ENCODE measurements at places on chromosomes 2 and 18.
A peak's percentile ranks its signal among the peaks of the same experiment; 100 is the strongest.

GRCh38 chr18:30971338-30971956, 71.1 kb downstream of the DSC3 start:
- DNase-seq, result no peak

DNA sequence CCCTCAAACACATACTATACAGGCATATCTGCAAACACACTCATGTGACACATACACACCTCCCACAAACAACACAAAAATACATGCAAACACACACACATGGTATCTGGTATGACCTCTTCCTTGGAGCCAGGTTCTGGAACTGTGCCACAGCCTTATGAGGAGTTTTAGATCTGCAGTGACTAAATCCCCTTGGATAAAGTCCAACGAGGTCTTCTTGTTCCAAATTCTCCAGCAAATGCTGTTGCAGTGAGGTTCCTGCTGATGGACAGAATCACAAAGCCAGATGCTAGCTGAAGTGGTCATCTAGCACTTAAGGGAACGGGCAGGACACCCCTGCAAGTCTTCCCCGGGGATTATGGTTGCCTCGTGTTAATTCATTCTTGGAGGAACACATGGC, 54.5 kb upstream of the DAPL1 start:
- DNase-seq, result no peak

DNA sequence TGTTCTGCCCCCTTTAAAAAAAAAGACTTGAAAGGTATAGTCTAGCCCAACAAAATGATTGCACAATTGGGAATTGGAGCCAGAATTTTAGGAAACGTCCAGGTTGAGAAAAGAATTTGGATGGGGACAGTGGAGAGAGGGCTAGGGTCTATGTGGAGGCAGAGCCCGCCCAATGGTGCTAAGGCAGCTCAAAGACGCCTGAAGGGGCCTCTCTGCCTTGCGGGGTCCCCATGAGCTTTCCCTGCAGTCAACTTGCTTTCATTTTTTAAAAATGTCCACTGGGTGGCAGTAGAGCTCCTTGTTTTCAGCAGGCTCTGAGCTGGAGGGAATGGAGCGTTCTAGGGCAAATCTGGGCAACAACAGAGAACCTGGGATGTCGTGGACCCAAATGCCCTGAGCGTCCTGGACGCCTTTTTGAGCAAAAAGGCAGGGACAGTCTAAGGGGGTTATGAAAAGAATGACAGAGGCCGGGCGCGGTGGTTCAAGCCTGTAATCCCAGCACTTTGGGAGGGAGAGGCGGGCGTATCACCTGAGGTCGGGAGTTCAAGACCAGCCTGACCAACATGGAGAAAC, 40.2 kb upstream of the ITM2C start:
- no peak for DNase-seq

DNA sequence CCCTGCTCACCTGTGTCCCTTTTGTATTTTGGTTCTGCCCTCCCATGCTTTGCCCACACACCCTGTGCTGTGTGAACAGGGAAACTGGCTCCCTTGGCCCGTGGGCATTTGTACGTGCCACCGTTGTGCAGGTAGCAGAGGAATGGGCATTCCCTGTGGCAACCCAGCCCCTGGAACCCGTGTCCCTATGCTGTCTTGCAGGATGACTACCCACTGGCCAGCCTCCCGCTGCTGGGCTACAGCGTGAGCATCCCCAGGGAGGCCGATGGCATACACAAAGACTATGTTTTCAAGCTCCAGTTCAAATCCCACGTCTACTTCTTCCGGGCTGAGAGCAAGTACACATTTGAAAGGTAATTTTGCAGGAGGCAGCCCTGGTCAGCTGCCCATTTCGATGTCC, 15.3 kb downstream of the STK25 start:
- no peak for DNase-seq

DNA sequence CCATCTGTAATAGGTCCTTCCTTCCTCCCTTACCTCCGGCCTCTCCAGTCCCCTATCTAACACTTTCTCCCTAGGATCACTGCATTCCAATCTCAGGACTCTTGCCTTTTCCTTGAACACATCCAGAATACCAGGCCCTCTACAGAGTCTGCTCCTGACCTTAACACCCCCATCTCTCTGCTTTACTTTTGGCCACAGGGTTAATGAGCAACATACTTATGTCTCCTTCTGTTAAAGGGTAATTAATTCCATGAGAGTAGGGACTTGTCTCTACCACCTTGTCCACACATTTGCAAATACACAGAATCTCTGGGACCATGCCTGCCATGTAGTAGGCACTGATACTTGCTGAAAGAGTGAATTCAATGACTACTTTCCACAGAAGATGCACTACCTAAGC, 94.9 kb downstream of the COBLL1 start:
- DNase-seq, result no peak

DNA sequence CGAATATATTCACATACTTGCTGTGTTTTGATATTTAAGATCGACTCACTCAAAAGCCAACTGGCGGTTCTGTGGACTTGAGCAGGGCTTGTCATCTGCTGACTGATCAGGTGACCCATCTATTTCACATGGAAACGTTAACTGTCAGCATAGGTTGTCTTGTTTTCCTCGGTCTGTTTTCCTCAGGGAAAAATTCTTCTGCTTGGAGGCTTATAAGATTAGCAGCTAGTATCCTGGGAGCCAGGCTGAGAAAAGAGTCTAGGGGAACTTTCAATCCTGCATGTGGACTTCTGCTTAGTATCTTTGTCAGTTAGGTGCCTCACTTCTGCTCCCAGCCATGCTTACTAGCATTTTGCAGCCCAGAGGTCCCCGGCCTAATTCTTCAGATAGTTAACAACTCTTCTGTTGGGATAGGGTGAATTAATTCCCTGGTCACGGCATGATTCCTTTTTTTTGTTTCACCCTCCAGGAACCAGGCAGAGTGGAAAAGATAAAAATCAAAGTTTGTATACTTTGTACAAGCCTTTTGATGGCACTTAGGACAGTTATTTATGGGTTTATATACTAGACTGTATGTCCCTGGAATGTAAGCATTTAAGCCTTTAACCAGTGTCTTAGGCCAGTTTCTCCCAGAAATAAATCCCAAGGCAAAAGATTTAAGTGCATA, 226.0 kb downstream of the GULP1 start:
- DNase-seq, result no peak

DNA sequence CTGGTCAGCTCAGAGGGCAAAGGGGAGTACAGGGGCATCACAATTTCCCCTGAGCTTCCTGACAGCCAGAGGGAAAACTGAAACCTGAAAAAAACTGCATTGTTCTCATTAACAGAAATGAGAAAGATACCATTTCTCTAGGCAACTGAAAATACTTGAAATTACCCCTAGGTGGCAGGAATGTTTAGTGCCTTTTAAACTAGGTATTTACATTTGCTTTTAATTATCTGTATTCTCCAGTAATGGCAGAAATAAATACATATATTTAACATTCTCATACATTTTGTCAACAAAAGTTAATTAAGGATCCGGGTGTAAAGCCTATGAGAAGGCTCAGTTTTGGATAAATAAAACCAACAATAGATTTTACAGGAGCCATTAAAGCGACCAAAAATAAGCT, 34.5 kb downstream of the RPL31 start:
- DNase-seq, result no peak

DNA sequence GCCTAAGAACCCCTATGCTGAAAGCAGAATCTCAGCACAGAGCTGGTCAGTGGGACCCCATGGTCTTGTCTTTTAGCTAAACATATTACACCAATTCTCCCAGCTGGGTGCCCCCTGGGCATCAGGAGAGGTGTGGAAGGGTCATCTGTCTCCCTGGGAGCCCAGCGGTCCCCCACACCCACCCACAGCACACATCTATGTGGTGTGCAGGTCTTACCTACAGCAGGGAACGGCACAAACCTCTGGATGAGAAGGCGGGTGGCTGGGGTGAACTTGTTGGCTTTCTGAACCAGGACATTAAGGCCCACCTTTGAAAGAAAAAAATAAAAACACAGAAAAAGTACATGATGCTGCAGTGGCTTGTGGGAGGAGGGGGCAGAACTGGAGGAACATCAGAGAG, 70.7 kb downstream of the EMX1 start:
- no peak for DNase-seq

DNA sequence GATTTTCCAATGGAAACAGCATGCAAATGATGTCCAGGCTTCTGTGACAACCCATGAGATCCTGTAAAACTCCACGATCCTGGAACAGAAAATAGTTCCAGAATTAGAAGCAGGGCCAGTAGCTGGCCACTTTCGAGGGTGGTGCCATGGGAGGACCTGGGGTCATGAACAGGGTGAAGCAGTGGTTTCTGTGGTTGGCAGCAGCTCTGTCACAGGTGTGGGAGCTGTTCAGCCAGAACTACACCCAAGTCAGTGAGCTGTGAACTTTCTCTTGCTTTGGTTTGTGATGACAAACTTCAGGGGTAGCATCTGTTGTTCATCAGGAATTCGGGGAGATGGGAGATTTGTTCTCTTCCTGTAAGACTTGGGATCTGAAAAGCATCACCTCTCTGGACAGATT, 314.4 kb upstream of the NT5C1B start:
- DNase-seq, result no peak

GRCh38 chr2:38789691-38790090, 11.7 kb downstream of the GEMIN6 start:
- no peak for DNase-seq

- no peak for DNase-seq
Measured at GRCh38 chr2:235493402-235493774, 455 bp upstream of the AGAP1 start.

GRCh38 chr2:189379731-189380261, 61.5 kb upstream of the WDR75 start:
- DNase-seq, result no peak

DNA sequence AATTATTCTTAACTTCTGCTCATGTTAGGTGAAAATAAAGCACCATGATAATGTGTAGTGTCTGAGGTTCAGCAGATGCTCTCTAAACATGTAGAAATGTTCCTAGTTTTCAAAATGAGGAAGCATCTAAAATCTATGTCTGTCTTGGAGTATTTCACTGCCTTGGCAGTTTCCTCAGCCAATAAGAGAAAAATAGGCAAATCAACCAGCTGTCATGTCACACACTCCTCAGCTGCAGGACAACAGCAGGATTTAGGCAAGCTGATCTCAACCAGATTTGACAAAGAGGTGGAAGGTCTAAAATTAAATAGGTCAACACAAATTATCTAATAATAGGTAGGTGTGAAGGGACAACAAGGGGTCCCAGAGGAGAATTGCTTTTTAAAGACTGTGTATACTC, 164.1 kb upstream of the BOD1L2 start:
- DNase-seq, result no peak

DNA sequence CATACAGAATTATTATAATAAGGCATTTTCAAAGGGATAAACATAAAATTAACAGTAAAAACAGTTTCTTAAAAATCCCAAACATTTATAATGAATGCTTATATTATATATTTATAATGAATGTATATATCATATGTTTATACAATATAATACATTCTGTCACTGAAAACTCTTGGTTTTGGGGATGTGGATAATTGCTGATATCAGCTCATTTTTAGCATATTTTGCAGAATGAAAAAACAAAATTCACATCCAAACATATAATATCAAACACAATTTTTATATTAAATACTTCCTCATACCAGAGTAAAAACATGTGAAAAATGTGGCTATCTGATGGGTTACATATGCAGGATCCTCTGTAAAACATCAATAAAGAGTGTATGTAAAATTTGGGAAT, 202.7 kb upstream of the KLHL14 start:
- DNase-seq, result no peak

DNA sequence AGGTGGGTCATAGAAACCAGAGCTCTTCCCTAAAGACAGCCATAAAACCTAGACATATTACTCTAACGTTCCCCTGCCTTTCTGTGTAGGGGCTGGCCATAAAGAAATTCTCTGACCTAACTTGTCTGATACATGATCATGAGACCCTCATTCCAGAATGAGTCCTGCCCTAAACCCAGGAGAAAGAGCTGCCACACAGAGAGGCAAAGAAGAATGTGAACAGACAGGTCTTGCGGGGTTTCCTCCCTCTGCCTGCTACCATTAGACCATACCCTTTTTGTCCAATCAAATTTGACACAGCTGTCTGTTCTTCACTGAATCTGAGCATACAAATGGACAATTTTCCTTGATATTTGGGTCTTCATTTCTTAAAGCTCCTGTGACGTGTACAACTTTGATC, 198.8 kb upstream of the LHCGR start:
- no peak for DNase-seq

GRCh38 chr2:176056406-176056805, 27.4 kb downstream of the EVX2 start:
- DNase-seq, result no peak

GRCh38 chr2:70420143-70420542, 118.3 kb upstream of the FAM136A start:
- no peak for DNase-seq

- DNase-seq, result no peak
Measured at GRCh38 chr2:869894-870293, 80.8 kb upstream of the SNTG2 start.

DNA sequence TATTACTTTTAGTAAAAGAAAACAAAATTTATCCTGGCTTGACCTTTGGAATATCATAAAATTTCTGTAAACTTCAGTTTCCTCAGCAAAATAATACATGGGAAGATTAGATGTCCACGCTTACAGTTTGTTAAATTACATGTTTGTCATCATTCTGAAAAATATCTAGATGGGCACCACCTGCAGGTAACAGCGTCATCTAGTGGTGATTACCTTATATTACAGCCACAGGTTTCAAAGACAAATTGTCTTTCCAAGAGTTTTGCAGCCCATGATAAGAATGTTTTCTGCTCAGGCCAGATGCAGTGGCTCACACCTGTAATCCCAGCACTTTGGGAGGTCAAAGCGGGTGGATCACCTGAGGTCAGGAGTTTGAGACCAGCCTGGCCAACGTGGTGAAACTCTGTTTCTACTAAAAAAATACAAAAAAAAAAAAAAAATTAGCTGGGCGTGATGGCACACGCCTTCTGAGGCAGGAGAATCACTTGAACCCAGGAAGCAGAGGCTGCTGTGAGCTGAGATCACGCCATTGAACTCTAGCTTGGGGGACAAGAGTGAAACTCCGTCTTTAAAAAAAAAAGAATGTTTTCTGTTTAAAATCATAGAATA, 96.3 kb upstream of the RASGRP3 start:
- no peak for DNase-seq

DNA sequence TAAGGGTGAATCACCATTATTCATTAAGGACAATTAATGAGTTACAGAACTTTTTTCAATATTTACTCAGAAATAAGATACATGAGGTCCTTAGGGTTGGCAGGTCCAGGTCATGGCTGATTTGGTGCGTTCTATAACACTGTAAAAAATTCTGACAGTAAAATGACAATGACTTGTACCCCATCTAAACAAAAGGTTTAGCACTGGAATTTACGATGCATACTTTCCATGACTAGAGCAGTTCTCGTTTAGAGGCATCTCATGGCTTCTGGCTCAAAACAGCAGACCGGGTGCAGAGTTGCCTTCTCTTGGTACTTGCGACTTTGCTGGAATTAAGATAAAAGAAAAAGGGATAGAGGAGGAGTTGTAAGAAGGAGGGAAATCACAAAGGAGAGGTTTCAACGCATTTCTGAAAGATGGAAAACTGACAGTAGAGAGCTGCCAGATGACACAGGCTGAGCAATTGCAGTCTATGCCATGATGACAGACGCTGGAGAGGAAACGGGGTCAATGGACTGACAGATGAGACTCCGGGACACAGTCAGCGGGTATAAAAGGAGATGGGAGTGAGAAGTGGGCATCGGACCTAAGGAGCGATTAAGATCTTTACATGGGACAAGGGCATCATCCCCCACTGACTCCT, 4.1 kb upstream of the CYS1 start:
- no peak for DNase-seq

- peak; percentile 43 for DNase-seq
Measured at GRCh38 chr2:219475697-219476651, 22.7 kb upstream of the GMPPA start.

GRCh38 chr2:88753833-88754584, 62.5 kb downstream of the RPIA start:
- no peak for DNase-seq
